ENCODE measurements at places on chromosomes 1 and 21.
A peak's percentile ranks its signal among the peaks of the same experiment; 100 is the strongest.

DNA sequence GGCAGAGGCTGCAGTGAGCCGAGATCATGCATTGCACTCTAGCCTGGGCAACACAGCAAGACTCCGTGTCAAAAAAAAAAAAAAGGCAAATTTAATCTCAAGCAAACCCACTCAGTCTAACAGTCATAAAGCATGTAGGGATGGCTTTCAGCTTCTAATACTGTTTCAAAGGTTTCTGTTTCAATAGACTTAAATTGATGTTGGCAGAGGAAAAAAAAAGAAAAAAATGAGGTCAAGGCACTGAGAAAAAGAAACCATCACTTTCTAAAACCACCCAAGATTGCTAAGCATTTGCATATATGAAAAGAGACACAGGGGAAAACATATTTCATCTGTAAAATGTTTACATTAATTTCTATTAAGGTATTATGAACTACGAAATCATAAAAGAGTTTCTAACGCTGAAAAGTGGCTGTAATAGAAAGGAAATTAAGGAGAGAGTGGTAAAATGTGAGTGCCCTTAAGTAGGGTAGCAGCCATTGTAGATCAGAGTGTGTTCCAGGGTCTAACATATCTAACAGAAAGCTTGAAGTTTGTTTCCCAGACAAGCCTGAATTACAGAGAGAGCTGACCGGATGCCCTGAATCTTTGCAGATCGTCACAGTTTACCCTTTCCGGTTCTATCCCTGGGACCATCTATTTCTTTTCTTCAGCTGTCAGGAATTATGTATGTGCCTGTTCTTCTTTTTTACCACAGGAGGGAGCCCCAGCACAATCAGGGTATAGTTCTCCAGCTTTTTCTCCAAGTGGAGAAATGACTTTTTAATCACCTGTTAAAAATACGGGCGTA is 70.0 kb downstream of the PLD5 start:
- DNase-seq, result peak; percentile 3

DNA sequence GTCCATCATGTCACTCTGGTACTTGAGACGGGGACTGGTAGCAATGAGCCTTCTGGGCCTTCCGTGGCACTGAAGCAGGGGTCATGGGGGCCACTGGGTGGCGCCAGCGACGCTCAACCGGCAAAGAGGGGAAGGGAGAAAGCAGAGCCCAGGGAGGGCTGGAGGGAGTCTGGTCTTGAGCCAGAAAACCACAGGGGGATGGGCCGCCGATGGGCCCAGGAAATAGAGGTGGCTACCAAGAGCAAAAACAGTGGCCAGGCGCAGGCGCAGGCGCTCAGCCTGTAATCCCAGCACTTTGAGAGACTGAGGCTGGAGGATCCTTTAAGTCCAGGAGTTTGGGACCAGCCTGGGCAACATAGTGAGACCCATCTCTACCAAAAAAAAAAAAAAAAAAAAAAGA is 21.8 kb downstream of the EXOC8 start:
- no peak for DNase-seq

- peak; percentile 32 for DNase-seq
Observed at GRCh38 chr21:34367320-34367935, 3.6 kb downstream of the KCNE2 start.

GRCh38 chr1:34460193-34460592 is 283.5 kb downstream of the C1orf94 start:
- DNase-seq, result peak; percentile 25

All from NCI-H2029 (cell line).